IPS DF 6.9 (cell line): ENCODE measurements at places on chromosomes 2 and 18.

DNA sequence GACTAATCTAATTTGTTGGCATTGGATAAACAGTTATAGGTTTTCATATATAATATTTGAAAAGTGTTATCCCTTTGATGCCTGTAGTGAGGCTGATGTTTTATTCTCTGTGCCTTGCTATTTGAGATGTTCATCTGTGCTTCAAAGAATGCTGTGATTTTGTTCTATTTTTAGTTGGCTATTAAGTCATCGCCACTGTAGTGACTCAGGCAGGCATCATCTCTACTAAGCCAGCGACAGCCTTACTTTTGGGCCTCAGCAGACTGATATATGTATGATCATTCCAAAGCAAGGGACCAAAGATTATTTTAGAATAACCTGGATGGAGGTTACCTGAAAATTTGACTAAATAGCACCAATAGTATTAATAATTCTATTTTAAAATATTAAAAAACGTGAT, 1674.5 kb upstream of the NXPH2 start:
- no peak for DNase-seq

DNA sequence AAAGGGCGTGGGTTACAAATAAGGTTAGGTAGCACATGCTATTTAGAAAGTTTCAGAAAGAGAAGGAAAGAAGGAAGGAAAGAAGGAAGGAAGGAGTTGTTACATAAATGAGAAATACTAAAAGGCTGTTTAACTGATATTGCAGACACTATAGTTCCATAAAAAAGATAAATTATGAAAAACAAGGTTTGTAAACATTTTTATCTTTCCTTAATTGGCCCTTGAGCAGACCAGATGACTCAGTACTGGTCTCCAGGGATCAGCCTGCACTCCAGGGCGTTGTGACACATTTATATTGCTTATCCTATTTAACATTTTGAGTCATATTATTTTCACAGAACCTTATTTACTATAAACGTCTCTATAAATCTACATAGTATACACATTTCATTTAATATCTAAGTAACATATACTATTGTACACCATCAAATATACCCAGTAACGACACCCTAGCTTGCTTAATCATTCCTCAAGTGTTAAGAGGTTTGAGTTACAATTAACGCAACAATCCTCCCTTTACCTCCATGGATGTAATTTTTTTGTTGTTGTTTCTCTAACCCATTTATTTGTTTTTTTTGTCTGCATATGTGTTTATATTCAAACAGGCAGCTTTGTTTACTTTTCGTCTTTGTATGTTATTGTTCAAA, 2.8 kb upstream of the RAB31 start:
- DNase-seq: no peak

DNA sequence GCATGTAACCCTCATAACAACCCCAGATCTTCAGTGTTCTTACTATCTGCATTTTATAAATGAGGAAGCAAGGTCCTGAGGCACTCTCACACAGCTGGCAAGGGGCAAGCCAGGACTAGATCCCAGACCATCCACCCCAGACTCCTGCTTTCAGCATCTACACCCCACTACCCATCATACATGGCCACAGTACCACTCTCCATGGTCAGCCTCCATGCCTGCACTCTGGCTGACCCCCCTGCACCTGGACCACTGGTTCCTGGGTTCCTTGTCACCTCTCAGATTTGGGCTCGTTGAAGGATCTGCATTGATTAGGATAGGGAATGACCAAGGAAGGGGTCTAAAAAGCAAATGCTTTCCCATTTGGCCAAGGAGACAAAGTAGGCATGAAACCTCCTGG, 36.0 kb upstream of the TEX51 start:
- DNase-seq: no peak

- no peak for DNase-seq
Measured at GRCh38 chr2:9360701-9361100, 62.6 kb downstream of the ITGB1BP1 start.

- peak; percentile 33 for DNase-seq
Measured at GRCh38 chr2:78861546-78861945, 164.0 kb upstream of the REG3G start.

GRCh38 chr18:2854875-2855274, 8.1 kb downstream of the EMILIN2 start:
- no peak for DNase-seq

GRCh38 chr2:141103216-141103615, 1027.6 kb downstream of the LRP1B start:
- DNase-seq: no peak
